ENCODE measurements at places on chromosomes 12 and 14.

GRCh38 chr12:48681399-48681709, 684 bp downstream of the KANSL2 start:
- DNase-seq: no peak

- no peak for DNase-seq
Measured at GRCh38 chr12:23084236-23084995, 459.4 kb downstream of the ETNK1 start.

GRCh38 chr12:107525063-107525718, 160.4 kb upstream of the PWP1 start:
- DNase-seq: no peak

- no peak for DNase-seq
Measured at GRCh38 chr14:57362361-57362760, 28.0 kb upstream of the NAA30 start.

GRCh38 chr12:111458546-111459172, 52.9 kb downstream of the SH2B3 start:
- no peak for DNase-seq

All from activated CD8-positive, alpha-beta memory T cell treated with anti-CD3 and anti-CD28 coated beads for 1 hour (primary cell).